ENCODE measurements at places on chromosomes 2 and 18.

- no peak for DNase-seq
These were observed 141.0 kb downstream of the GLI2 start for GRCh38 chr2:120876526-120877280.

DNA sequence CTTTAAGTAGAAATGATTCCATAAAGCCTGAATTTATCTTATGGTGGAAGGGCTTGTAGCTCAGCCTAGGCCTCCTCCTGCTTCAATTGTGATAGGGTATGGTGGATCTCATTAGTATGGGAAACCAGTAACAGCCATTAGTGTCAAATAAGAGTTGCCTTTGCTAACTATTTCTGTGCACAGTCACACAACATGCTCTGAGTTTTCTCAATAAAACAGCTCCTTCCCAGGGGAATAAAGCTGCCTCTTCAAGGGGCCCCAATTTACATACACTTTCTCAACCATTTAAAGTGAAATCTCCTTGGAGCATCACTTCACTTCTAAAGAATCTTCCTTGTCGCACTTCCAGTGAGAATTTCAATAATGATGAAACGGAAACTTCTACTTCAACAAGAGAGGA, 53.4 kb downstream of the KLF7 start:
- no peak for DNase-seq

- no peak for DNase-seq
These were observed 32.2 kb upstream of the TEX51 start for GRCh38 chr2:126866451-126866850.

GRCh38 chr2:169768262-169768995, 30.2 kb upstream of the SSB start:
- DNase-seq, result peak; percentile 36

DNA sequence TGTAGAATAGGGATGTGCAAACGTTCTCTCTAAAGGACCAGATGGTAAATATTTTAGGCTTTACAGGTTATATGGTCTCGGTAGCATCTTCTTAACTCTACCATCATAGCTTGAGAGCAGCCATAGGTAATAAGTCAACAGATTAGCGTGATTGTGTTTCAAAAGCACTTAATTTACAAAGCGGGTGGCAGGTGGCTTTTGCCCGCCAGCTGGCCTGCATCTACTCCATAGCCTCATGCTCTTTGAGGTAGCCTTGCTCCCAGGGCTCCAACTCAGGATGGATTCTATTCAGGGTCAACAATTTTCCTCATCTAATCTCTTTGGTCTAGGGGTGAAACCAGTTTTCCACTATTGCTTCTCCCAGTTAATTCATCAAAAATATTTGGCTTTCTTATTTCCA, 5.0 kb upstream of the ATP9B start:
- no peak for DNase-seq

DNA sequence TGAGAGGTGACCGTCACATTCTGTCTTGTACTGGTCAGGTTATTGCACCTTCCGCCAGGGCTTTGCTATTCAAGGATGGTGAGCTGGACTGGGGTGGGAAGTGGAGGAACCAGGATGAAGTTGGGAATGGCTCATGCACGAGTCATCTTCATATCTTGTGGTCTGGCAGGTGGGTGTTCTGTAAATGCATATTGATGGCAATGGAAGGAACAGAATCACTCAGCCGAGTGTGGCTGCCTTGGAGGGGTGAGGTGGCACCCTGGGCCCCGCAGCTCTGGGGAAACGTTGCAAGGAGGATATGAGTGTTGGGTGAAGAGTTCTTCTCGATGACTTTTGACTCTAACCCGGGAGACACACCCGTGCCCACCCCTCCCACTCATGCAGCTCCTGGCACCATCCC, 1.2 kb downstream of the NEU2 start:
- DNase-seq, result no peak

DNA sequence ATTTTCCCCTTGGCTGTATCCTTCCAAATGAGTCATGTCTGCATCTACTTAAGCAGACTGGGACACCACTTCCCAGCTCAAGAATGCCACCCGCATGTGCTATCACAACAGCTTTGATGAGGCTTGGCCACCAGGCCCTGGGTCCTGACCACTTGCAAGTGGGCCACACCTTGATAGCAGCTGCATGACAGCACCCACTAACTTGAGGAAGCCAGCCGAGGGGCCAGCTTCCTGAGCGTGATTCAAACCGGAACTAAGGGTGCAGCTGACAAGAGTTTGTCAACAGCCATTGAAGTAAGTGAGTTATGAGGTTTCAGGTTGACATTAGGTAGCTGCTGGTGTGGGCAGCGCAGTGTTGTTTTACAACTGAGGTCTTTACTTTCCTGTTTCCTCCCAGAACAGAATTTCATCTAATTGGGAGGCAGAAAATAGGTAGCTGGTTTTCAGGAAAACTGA, 54.4 kb downstream of the EPHA4 start:
- DNase-seq, result peak; percentile 46

- no peak for DNase-seq
These were observed 43.9 kb upstream of the TACR1 start for GRCh38 chr2:75243219-75243618.

GRCh38 chr2:161391737-161392506, 24.2 kb upstream of the TBR1 start:
- no peak for DNase-seq

DNA sequence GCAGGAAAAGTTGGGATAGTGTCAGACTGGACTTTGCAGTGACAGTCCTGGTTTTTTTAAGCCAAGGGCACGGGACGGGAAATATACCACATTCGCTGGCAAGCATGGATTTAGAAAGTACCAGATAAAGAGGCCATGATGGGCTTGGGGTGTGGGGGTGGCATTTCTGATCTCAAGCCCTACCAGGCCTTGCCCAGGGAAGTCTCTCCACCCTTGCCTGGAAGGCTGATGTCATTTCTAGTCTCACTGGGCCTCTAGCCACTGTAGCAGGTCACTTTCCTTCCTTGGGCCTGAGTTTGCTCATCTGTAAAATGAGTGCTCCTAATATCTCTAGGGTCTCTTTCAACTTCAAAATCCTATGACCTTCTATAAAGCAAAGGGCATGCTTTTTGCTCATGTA, 1.8 kb downstream of the ZBTB7C start:
- DNase-seq, result no peak

- DNase-seq, result peak; percentile 18
These were observed at the start of gene SOCS6 for GRCh38 chr18:70288851-70289328. Gene SOCS6 (plus strand): TSS chr18:70289045. CDS start chr18:70324669, 35,624 bp downstream.

GRCh38 chr2:227301523-227301922, 23.5 kb upstream of the MFF start:
- DNase-seq, result no peak

- DNase-seq, result no peak
These were observed 182.7 kb upstream of the SIX2 start for GRCh38 chr2:45191976-45192375.

DNA sequence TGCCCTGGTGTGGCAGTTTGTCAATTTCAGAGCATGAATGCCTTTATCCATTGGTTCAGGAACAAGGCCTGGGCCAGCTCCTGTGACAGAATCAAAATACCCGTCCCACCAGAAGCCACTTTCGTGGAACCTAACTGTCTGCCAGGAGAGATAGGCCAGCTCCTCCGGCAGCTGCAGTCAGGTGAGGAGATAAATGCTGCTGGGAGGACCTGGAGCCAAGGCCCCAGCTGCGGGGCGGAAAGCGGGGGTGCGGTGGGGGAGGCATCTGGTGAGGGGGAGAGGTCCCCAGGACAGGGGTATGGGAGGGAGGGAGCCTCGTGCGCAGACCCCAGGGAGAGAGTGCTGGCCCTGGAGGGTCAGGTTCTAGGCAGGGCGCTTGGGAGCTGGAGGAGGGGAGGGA, 4.4 kb upstream of the ASB1 start:
- DNase-seq, result no peak

DNA sequence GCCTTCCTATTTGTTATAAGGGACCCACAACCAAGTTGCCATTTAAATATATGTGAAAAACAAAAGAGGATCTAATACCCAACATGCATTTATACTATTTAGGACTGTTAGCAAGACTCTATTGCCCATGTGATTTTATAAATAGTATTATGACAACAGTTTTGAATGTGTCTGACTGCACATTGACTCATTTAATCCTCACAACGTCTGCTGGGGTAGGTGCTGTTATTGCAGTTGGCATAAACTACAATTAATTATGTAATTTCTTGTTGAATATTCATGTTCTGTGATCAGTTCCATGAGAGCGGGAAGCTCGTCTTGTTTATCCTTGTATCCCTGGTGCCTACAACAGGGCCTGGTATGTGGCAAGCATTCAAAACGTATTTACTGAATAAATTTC, 53.7 kb downstream of the SH2D6 start:
- no peak for DNase-seq

- no peak for DNase-seq
These were observed 15.3 kb downstream of the CROCC2 start for GRCh38 chr2:240921311-240921994.

DNA sequence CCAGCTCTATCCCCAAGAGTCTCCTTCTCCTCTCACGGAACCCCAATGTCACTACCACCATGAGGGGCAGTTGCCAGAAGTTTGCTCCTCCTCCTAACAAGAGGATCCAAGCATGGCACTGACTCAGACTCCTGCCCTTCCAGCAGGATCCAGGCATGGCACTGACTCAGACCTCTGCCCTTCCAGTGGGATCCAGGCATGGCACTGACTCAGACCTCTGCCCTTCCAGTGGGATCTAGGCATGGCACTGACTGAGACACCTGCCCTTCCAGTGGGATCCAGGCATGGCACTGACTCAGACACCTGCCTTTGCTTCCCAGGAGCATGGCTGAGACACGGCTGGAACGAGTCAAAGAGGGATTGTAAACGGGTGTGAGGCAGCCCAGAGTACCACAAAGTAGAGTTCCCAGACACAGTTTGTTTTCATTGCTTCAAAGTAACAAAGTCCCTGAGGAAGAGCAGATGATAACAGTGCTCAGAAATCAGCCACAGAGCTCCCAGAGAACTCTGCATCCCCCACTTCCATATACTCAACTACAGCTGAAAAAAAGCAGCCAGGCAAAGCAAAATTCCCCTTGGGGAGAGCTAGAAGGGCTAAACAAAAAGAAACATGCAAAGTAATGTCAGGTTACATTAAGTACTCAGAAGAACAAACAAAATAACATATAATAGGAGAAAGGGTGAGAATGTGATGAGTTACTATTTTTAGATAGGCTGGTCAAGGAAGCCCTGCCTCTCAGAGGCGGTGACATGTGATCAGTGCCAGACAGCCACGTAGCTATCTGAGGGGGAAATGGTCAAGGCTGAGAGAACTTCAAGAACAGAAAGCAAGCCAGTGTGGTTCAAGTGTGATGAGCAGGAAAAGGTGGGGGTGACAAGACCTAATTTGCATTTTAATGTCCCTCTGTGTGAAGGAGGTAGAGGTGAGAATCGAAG, 3.0 kb downstream of the BUB1 start:
- peak; percentile 35 for DNase-seq

DNA sequence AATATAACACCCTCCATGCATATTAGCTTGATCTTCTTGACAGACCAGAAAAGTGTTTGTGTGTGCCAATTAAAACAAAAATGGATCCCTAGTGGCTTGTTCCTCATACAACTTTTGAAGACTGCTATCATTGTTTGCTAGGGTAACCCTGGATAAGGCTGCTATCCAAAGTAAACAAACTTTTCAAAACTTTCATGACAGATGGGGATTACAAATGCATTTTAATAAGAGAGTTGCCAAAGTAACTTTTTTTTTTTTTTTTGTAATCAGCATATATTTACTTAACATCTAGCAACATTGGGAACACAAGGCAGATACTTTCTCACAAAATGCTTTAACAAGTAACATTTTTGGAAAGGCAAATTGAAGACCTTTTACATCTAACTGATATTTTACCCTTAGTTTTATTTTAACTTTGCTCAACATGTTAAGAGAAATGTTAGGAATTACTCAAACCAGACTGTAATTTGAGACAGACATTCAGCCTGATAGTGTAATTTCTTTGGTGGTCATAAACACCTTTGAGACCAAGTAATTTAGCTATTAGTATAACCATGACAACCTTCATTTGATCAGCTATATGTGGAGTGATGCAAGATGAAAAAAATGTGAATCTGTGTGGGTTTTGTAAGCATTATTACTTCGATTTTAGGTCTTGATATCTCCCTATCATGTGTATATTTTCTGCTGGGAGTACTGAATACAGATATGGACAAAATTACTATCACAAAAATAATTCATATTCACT, 300.9 kb downstream of the ARHGAP15 start:
- DNase-seq, result no peak

DNA sequence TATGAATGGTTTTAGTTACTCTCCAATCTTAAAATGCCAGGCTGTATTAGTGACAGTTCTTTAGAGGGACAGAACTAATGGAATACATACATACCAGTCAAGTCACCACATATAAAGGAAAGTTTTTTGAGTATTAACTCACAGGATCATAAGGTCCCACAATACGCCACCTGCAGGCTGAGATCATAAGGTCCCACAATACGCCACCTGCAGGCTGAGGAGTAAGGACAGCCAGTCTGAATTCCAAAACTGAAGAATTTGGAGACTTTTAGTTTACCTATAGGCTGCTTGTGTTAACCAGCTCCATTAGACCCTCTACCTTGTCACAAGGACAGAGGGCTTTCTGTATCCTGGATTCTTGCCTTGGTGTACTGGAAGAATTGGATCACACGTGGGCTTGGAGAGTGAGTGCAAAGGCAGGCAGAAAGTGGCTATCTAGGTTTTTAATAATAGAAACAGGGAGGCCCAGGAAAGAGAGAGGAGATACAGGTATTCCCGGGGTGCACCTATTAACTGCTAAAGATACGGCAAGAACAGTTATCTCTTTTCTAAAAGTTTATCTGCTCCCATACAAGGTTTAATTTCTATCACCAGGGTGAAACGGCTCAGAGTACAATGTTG, 234.9 kb upstream of the CYRIA start:
- DNase-seq, result no peak

GRCh38 chr2:130337735-130338325, 4.9 kb upstream of the IMP4 start:
- no peak for DNase-seq

- DNase-seq, result no peak
These were observed 10.9 kb upstream of the DNAJB2 start for GRCh38 chr2:219268294-219268693.

- no peak for DNase-seq
These were observed 15.9 kb upstream of the TRIM43 start for GRCh38 chr2:95575857-95576256.

GRCh38 chr2:149329489-149330126, 779 bp upstream of the LYPD6 start:
- DNase-seq, result no peak

DNA sequence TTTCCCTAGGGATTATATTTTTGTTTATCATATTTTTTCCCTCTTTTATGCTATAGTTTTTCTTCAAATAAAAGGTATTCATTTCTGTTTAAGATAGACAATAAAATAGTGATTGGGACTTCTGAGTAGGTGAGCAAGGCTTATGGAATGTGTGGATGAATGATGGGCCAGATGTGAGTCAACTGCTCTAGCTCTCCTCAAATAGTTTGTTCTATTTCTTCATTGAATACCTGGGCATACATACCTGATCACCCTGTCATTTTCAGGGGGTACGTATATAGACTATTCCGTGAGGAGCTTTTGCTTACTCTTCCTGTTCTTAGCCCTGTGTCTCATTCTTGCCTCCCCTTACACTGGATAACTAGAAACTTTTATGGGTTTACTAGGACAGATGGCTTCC, 41.9 kb downstream of the BABAM2 start:
- no peak for DNase-seq
